ENCODE measurements at places on chromosomes 2 and 18.

DNA sequence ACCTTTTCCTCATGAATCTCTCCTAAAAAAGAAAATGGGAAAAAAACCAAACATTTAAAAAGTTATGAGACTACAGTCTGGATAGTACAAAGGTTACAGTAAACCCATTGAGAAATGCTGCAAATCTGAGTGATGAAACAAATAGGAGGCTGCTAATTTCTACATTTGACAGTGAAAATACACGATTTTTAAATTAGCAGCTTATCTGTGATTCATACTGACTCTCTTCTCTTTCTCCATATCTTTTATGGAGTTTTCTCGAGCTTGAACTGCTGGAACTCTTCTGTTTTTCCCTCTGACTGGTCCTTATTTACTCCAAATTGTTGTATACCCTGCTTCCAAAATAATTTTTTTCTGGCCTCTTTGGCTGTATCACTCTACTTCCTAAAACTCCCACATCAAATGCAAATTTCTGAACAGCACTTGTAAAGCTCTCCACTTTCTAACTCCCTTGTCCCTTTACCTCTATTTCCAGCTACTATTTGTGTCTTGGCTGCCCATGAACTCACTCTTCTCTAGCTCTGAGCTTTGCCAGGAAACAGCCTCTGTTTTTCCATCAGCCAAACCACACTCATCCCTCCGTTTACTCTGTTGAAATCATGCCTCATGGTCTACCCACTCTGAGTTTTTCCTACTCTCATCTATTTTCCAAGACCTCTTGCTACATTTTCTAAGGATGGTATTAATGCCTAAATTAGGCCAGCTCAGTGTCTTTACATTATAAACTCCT is 73.7 kb downstream of the RBMS1 start:
- no peak for DNase-seq

- no peak for DNase-seq
Measured at GRCh38 chr2:7045601-7046590, 128.7 kb downstream of the RNF144A start.

- DNase-seq: no peak
Measured at GRCh38 chr18:51236225-51236624, 38.7 kb upstream of the MEX3C start.

GRCh38 chr18:2325933-2326332 is 245.4 kb downstream of the METTL4 start:
- DNase-seq: no peak

DNA sequence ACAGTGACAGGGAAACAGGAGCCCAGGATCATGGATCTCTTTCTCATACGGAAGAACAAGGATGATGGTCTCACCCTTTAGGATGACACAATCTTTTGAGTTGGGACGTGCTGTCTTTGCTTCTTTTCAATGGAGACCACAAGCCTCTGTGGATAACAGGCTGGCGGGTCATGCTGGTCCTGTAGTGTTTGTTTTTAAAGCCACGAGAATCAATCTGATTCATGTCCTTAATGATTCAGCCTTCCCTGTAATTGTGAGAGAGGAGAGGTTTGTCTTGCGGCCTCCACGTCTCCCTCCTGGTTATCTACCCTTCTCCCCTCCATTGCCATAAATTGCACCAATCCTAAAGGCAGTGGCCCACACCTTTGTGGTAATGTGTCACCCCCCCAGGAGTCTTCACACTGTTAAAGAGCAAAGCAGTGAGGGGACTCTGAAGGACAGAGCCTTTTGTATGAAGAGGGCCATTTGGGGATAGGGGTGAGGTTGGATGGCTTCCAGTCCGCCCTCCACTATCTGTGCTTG is 87.7 kb upstream of the TGFA start:
- no peak for DNase-seq

GRCh38 chr2:169265591-169265990 is 96.7 kb downstream of the LRP2 start:
- DNase-seq: no peak

GRCh38 chr2:74887960-74888700 is 54.2 kb downstream of the HK2 start:
- peak; percentile 41 for DNase-seq
